Dermis blood vessel endothelial cell (primary cell): ENCODE measurements at places on chromosomes 13 and 19. TPM values are rescaled to one million over a fixed set of nuclear protein-coding genes. Genes with fewer than 3 reads are reported as not detected.
A peak's percentile ranks its signal among the peaks of the same experiment; 100 is the strongest.

GRCh38 chr13:21785990-21786389 is 115.1 kb downstream of the FGF9 start:
- DNase-seq = no peak

DNA sequence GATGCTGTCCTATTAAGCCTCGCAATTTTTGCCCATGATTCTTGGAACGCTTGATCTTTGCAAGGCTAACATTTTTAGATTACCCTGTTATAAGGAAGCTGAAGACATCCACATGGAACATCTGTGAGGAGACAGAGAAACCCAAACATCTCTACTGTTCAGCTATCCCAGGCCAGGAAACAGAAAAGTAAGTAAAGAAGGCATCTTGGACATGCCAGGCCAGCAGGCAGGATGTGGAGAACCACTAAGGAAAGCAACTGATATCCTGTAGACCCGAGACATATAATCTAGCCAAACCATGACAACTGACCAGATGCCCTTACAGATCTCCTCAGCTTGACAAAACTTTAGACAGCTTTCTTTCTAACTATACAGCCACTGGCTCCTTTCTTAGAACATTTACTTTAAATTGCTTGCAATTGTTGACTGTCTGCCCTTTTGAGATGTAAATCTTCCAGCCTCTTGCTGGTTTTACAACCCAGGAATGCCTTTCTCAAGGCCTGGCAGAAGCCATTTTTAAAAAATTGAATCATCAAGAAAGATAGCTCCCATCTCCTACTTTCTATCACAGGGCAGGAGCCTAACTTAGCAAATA is 255.8 kb upstream of the DACH1 start:
- no peak for DNase-seq

NFIX gene
- total RNA-seq = 12.6 and 23.7 TPM in 2 replicates

DNA sequence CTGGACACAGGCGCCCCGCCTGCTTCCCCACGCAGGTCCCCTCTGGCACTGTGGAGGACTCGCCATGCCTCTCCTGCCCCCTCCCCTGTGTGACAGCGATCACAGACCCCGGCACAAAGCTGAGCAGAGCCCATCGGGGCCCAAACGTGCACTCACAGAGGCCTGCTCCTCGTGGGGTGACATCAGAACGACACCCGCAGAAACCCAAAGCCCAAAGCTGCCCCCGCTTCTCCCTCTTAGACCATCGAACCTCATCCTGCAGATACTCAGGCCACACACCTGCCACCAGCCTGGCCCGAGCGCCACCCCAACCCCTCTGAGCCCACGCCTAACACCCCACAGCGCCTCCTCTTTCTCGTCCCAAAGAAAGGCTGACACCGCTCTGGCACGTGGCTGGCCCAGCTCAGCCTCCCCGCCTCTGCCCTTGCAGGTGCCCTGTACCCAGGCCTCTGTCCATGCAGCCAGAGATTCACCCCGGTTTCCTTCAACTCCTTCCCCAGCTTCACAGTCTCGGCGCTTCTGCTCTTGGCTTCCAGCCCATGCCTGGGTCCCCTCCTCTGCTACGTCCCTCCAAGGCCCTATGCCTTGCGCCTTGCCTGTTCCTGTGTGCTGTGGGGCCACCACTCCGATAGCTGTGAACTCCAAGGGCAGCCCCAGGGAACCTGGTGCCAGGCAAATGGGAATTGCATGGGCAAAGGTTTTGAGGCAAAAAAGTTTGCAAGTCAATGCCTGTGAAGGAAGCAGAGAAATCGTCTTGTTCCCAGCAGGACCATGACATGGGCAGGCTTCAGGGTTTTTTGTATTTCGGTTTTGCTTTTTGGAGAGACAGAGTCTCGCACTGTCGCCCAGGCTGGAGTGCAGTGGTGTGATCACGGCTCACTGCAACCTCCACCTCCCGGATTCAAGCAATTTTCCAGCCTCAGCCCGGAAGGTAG is 831 bp upstream of the CBARP start:
- no peak for DNase-seq

CDX2 gene
- total RNA-seq = not detected in 2 replicates

OR7D4 gene
- not detected in 2 replicates for total RNA-seq

GRCh38 chr13:35699825-35700510 is 223.5 kb upstream of the MAB21L1 start:
- DNase-seq = no peak

GRCh38 chr19:3188627-3189596 is 3.2 kb downstream of the NCLN start:
- DNase-seq = no peak

SLAIN1 gene
- 10.6 and 11.1 TPM in 2 replicates for total RNA-seq

- no peak for DNase-seq
Observed at GRCh38 chr13:97999653-98000052, 46.2 kb downstream of the IPO5 start.

- DNase-seq = no peak
Observed at GRCh38 chr19:5261156-5261890, 79.3 kb downstream of the PTPRS start.

- DNase-seq = peak; percentile 35
Observed at GRCh38 chr13:73258406-73258805, 199.6 kb downstream of the KLF5 start.

FGF9 gene
- total RNA-seq = under 0.01 TPM in 1 of 2 replicates, not detected in the other

- no peak for DNase-seq
Observed at GRCh38 chr13:106850973-106851650, 283.2 kb upstream of the ARGLU1 start.

DNA sequence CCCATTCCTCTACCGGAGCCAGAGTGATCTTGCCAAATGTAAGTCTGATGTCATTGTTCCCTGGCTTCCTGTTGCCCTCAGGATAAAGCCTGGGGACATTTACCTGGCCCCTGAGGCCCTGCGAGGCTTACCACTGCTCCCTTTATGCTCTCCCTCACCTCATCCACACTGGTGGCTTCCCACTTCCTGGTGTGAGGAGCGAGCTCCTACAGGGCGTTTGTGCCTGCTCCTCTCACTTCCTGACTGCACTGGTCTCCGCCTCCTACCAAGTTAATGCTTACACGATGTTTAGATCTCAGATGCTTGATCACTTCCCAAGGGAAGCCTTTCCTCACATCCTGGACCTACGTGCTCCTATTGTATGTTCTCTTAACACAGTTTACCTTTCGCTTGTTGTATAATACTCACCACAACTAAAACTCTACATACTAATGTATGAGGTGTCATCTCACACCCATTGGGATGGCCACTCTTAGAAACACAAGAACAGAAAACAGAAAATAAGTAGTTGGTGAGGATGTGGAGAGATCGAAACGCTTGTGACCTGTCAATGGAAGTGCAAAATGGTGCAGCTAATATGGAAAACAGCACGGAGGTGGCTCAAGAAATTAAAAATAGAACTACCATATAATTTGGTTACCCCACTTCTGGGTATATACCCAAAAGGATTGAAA is 177.6 kb downstream of the SHISA2 start:
- no peak for DNase-seq

GRCh38 chr13:19169496-19169895 is 12.1 kb downstream of the TUBA3C start:
- no peak for DNase-seq

- DNase-seq = no peak
Observed at GRCh38 chr19:13173139-13173737, 23.0 kb downstream of the IER2 start.

DNA sequence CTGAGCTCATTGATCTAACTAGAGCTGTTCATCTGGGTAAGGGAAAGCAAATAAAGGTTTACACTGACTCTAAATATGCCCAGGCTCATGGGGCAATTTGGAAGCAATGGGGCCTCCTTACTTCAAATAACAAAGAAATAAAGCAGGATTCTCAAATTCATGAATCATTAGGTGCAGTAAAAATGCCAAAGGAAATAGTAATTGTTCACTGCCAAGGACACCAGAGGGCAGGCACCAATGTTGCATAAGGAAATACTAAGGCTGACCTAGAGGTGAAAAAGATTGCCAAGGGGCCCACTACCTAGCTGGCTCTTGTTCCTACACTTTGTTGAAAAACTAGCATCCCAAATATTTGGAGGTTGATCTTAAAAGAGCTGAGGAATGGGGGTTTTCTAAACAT is 1686.7 kb upstream of the MIR17HG start:
- no peak for DNase-seq

FPR2 gene
- total RNA-seq = not detected in 2 replicates

DNA sequence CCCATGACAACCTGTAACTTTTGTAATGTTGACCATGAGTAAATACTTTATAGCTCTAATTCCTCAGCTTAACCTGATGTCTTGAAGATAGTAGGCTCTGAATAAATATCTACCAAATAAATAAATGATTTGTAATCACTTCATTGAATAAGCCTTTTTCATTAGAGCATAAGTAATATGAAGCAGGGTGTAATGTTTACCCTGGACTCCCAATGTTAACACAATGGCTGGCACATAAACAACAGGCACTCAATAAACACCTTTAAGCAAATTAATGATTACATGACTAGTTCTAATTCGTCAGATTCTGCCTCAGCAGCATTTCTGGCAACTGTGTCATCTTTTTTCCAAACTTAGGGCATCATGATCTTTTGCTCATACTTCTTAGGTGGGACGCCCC is 396.3 kb downstream of the LIG4 start:
- DNase-seq = no peak
